Stomach (tissue), 19 donors: ENCODE measurements at places on chromosomes 2 and 18. TPM values are rescaled to one million over a fixed set of nuclear protein-coding genes. Genes with fewer than 3 reads are reported as not detected.

Gene CPLX4
- not detected for total RNA-seq

GRCh38 chr18:48410095-48410920, 1.1 kb upstream of the ZBTB7C start:
- H3K4me1 ChIP-seq = peaks cover 30% of the 10 kb centered on the region
- H3K4me3 ChIP-seq = peak overlapping the region; percentile 99
- H3K27me3 ChIP-seq = peaks cover 30% of the 10 kb centered on the region
- peak; percentile 94 for DNase-seq

- H3K27me3 ChIP-seq = peaks cover 6% of the 10 kb centered on the region
- DNase-seq = no peak
- H3K4me1 ChIP-seq = no peaks in the 10 kb centered on the region
- no peak overlapping the region for H3K4me3 ChIP-seq
Observed at GRCh38 chr2:131641414-131642206, 113.9 kb downstream of the CCDC74A start.

- H3K27ac ChIP-seq = no peak overlapping the region
- H3K4me3 ChIP-seq = no peak overlapping the region
- no peak for DNase-seq
- no peaks in the 10 kb centered on the region for H3K4me1 ChIP-seq
Observed at GRCh38 chr2:144905956-144906355, 386.0 kb upstream of the ZEB2 start.

Gene DPP4
- total RNA-seq = 0.58 TPM

DNA sequence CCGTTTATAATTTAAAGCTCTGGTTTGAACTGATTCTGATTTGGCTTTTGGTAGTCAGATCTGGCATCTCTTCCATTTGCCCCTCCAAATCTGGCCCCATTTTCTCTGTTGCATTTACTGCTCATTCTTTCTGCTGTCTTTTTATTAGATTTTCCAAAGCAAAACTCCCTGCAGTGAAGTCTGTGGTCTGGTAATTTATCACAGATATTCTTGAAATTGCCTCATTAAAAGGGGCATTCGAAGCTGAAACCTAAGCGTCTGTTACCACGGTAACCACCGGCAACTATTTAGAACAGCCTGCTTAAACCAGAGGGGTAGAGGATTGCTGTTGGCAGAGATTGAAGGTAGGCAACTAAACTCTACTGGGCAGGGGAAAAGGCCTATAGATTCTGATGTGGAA, 111.5 kb upstream of the UPP2 start:
- no peaks in the 10 kb centered on the region for H3K36me3 ChIP-seq
- no peaks in the 10 kb centered on the region for H3K27me3 ChIP-seq
- DNase-seq = no peak
- no peak overlapping the region for H3K27ac ChIP-seq
- no peaks in the 10 kb centered on the region for H3K4me1 ChIP-seq

- H3K27me3 ChIP-seq = no peaks in the 10 kb centered on the region
- no peaks in the 10 kb centered on the region for H3K36me3 ChIP-seq
- no peak overlapping the region for H3K4me3 ChIP-seq
- DNase-seq = no peak
Observed at GRCh38 chr2:216934151-216934550, 74.3 kb upstream of the TNP1 start.

DNA sequence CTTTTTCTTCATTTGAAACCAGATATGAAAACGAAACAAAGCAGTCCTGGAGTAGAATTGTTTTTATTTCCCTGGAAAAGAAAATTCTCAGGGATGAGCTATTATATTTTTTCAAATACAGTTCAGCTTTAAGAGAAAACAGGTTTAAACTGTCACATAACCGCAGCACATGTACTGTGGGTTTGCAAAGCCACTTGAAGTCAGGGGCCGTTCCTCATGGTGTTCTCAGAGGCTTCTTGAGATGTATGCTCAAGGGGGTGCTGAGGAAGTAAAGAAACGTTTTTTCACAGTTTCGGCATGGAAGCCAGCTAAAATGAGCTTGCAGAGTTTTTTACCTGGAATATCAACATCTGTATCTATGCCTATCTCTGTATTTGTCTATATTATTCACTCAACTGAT, 225.3 kb downstream of the MC4R start:
- no peaks in the 10 kb centered on the region for H3K36me3 ChIP-seq
- no peaks in the 10 kb centered on the region for H3K27me3 ChIP-seq
- no peak overlapping the region for H3K27ac ChIP-seq
- DNase-seq = no peak
- H3K4me1 ChIP-seq = no peaks in the 10 kb centered on the region
